Stimulated activated CD8-positive, alpha-beta memory T cell treated with anti-CD3 and anti-CD28 coated beads, Interleukin-4, amount 100 ng/mL, for 1 hour (primary cell): ENCODE measurements at places on chromosomes 6 and 20.

- no peak for DNase-seq
These were observed 11.5 kb downstream of the ATXN1 start for GRCh38 chr6:16749516-16750485.

GRCh38 chr6:141688916-141689315, 443.8 kb upstream of the GJE1 start:
- no peak for DNase-seq

DNA sequence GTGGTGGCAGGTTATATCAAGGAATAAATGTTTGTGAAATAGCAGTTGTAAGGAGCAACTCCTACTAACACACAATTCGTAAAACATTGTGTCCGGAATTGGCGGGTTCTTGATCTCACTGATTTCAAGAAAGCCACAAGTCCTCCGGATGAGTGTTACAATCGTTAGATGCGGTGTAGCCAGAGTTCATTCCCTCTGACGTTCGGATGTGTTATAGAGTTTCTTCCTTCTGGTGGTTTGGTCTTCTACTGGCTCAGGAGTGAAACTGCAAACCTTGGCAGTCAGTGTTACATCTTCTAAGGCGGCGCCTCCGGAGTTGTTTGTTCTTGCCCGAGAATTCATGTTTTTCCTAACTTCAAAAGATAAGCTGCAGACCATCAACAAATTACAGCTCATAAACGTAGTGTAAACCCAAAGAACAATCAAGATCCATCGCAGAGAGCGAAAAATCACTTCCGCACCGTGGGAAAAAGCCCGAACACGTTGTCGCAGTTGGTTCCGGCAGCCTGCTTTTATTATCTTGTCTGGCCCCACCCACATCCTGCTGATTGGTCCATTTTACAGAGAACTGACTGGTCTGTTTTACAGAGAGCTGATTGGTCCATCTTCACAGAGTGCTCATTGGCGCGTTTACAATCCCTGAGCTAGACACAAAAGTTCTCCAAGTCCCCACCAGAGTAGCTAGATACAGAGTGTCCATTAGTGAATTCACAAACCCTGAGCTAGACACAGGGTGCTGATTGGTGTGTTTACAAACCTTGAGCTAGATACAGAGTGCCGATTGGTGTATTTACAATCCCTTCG, 58.2 kb downstream of the TRIM27 start:
- peak; percentile 23 for DNase-seq

GRCh38 chr6:46357591-46357990, 133.7 kb downstream of the RCAN2 start:
- DNase-seq: no peak

GRCh38 chr20:23212464-23212995, 126.4 kb upstream of the CD93 start:
- no peak for DNase-seq

DNA sequence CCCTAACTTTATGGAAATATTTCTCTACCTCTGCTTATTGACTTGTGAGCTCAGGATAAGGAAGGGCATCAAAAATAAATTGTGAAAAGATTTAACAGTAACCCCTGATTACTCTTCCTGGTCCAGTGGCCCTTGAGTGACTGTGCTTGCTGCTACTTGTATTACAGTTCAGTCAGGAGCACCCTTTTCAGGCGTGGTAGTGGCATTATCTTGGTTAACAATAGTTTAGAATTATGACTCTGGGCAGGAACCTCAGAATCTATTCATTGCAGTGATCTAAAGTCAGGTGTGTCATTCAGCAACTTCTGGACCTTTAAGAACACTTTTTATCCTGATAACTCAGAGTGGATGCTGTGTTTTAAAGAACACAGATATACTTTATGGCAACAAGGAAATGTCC, 43.4 kb downstream of the FAM135A start:
- DNase-seq: no peak

DNA sequence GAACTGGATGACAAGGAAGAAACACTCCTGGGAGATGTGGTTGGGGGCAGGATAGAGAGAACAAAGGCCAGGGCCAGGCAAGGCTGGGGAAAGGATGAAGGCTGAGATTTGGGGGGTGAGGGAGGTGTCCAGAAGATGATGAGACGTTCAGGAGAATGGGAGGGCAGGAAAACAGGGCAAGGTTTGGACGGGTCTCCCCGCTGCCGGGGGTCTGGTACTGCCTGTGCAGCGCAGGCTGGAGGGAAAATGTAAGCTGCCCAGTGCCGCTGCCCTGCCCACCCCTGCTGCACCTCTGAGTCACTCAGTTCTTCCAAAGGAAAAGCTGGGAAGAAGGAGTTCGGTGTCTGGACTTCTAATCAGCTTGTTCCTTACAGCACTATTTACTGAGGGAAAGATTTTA, 130.9 kb downstream of the DTNBP1 start:
- DNase-seq: no peak

DNA sequence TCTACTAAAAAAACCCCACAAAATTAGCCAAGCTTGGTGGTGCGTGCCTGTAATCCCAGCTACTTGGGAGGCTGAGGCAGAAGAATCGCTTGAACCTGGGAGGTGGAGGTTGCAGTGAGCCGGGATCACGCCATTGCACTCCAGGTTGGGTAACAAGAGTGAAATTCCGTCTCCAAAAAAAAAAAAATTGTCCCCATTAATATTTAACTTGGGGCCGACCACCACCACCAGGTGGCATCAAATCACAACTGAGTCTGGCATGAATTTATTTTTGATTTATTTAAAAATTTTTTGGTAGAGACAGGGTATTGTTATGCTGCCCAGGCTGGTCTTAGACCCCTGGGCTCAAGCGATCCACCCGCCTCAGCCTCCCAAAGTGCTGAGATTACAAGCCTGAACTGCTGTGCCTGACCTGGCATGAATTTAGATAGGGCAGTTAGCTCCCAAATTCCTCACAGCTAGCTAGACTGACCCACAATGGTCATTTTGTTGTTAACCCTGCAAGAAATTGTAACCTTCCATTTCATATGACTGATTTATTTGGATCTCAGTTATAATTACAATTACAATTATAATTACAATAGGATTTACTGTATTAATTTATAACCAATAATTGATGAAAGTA, 17.1 kb upstream of the BEND3 start:
- no peak for DNase-seq

- DNase-seq: no peak
These were observed 12.1 kb downstream of the FOXS1 start for GRCh38 chr20:31833130-31833930.

DNA sequence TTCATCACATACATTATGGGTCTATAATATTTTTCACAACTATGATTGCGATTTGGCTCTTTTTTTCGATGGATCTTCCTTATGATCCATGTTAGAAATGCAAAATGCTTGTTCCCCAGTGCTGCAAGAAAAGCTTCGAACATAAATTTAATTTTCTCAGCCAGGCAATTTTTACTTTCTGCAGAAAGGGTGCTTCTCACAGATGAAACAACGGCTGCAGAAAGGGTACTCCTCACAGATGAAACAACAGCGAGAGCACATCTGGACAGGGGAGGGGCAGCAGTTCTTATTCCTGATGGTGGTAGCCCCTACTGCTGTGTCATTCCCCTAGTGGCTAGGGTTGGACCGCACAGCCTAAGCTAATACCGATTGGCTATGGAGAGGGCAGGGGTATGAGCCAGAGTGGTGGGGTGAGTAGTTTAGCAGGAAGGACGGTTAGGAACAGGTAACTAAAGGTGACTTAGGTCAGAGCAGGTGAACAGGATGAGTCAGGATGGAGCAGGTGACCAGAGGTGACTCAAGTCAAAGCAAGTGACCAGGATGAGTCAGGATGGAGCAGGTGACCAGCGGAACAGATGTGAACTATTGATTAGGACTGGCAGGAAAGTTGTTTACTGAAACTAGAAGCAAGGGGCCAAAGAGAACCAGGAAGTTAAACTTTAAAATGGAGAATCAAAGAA, 13.4 kb upstream of the TREML4 start:
- no peak for DNase-seq

- no peak for DNase-seq
These were observed 12.7 kb upstream of the HLA-DRB1 start for GRCh38 chr6:32602383-32602782.

GRCh38 chr20:21874921-21875320, 169.5 kb downstream of the PAX1 start:
- no peak for DNase-seq

DNA sequence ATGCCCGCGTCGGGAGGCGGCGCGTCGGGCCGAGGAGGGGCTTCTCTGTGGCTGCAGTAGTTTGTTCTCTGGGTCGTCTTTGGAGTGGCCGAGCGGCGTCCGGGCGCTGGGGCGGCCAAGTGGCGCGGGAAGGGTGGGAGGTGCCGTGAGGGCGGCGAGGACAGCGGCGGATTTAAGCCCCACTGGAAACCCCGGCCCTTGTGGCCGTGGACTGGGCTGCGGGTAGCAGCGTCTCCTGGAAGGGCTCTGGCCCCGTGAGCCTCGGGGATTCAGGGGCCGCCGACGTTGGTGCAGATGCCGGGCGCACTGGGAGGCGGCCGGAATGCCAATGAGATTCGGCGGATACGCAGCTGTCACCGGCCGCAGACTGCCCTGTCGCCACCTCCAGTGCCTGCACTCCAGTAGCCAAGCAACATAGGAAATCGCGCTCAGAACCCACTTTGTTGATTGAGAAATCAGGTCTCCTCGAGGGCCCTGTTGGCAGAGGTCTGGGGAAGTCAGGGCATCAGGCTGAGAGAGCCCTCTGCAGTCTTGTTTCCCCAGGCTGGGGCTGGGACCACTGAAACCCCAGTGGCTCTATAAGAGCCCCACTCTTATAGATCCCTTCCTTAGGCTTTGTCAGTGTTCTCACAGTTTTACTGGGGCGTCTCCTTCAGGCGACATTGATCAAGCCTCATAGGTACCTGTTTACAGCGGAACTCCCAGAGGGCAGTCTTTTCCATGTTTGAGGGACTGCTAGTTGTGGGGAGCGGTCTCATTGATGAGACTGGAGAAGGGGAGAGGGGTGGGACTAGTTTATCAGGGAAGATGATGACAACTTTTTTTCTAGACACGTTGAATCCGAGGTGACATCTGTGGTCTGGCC, 642 bp downstream of the GZF1 start:
- DNase-seq: peak; percentile 23

- no peak for DNase-seq
These were observed 422.7 kb downstream of the CD83 start for GRCh38 chr6:14540276-14540675.

GRCh38 chr6:48116699-48117645, 6.0 kb upstream of the PTCHD4 start:
- no peak for DNase-seq

DNA sequence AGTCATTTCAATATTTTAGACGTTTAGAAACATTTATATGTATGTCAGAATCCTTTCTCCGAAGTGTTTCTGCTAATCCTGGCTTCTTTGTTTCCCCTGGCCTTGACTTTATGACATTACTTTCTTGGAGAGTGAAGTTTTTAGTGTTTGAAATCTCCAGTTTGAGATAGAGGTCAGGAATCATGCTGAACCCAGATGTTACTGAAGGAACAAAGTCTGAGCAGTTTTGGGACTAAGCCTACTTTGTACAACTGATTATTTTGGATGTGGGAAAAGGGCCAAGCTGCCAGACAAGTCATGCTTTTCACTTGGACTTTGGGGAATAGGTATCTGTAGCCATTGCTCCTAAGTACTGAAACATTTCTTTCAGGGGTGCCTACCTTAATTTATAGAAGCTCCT, 2.3 kb downstream of the RNF144B start:
- no peak for DNase-seq

DNA sequence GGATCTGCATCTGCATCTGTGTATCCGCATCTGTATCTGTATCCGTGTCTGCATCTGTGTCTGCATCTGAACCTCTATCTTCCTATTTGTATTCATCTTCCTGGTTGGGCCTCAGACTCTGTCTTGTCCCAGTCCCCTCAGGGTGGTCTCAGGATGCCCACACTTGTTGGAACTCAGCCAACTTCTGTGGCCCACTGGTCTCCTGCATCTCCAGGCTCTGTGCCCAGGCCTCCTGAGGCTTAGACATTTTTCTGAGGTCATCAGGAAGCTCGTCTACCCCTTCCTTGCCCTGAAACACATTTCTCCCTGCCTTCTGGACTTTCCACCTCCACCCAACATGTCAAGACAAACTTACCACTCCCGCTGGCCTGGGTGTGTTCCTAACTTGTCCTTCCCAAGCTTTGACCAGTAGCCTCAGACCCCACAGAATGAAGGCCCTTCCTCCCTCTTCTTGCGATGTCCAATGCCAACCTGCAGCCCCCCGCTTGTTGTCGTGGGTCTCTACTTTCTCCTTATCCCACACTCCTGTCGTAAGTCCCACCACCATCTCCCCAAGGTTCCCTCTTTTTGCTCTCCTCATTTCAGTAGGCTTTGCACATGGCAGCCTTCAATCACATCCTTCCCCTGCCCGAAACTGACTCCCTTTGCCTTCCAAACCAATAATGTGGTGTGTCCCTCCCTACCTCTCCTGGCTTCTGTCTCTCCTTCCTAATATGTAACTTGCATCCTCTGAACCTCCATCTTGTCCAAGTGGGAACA, 176.5 kb downstream of the DLL1 start:
- DNase-seq: no peak

DNA sequence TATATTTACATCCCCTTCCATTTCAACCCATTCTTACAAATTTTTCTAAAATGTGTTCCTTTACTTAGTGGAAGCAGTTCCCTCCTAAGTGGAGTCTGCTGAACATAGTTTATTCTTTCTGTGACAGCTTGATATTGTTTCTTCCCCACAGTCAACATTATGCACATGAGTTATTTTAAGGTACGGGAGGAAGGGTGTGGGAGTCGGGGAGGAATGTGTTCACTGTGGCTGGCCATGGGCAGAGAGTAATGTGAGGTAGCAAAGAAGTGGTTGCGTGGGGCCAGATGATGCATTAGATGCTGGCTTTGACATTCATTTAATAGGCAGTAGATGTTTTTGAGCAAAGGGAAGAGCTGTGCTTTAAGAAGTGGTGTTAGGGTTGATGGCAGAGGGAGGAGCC, 98.5 kb downstream of the ARMC2 start:
- DNase-seq: no peak

- no peak for DNase-seq
These were observed 72.1 kb downstream of the TXLNB start for GRCh38 chr6:139219746-139220145.

GRCh38 chr6:78607189-78607588, 260.2 kb upstream of the IRAK1BP1 start:
- DNase-seq: no peak

DNA sequence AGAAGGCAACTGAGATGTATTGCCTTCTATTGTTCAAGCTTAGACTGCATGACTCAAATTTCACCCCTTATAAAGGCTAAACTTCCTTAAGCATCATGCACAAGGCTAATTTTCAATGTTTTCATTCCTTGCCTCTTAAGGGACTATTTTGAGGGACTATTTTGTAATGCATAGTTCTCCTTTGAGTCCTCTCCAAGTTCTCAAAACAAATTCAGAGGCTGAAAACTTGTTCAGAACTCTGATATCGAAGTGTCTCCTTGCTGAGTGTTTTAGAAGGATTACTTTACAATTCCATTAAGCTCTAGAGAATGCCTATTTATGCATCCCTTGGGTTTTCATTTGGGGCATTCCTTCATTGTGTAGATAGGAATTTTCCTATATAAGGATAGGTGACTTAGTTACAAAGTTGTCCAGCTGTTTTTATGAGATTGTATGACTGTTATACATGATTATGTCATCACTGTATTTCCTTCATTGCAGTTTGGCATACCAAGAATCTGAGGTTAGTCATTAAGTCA, 41.7 kb downstream of the COL19A1 start:
- DNase-seq: no peak
